ENCODE measurements at places on chromosomes 3 and 15. TPM values are rescaled to one million over a fixed set of nuclear protein-coding genes. Genes with fewer than 3 reads are reported as not detected.

DNA sequence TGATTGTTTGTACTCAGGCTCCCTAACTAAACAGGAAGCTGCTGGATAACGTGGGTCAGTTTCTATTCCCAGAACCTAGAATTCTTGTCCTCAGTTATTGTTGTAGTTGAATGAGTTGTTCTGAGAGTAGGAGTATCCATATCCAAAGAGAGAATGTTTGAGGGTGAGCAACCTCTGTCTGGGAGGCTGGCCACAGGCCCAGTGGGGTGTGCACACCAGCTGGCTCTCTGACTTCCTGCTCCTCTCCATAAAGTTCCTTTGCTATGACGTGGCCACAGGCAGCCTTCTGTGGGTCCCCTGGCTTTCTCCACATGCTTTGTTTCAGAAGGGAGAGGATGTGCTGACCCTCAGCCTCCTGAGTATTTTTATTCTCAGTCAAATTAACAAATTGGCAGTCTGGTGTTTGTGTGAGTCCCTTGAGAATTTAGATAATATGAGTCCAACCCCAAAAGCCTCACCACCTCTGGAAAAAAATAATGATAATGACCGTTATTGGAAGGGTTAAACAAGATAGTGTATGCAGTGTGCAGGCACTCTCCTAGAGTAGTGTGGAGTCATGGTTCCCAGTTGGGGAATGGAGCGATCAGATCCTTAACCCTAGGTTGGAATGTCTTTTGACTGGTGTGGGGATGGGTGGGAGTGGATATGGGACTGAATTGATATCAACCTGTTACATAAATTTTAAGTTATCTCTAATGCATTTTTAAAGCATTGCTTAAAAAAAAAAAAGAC, 47.6 kb upstream of the MED12L start:
- DNase-seq = peak; percentile 3

Gene WDR93
- 1.5 TPM for total RNA-seq

Gene ACTRT3
- 0.81 TPM for total RNA-seq

DNA sequence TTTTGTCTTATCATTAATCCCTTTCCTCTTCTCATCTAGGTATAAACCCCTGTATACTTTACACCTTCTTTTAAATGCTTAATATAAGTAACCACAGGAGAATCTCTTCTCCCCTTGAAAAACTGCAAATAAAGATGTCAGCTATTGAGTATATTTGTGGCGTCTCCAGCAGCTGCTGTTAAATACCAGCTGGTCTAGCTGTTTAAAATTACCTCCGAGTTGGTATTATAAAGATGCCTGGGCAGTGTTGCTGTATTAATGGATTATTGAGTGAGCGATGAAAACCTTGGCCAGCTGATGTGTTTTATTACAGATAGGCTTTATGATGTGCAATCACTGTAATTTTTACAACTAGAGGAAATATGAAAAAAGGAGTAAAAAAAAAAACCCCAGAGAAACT, 388.1 kb downstream of the TBC1D5 start:
- DNase-seq = no peak

- peak; percentile 68 for DNase-seq
These were observed 140.4 kb upstream of the CGNL1 start for GRCh38 chr15:57235873-57236272.

Gene SPINK8
- not detected for total RNA-seq

DNA sequence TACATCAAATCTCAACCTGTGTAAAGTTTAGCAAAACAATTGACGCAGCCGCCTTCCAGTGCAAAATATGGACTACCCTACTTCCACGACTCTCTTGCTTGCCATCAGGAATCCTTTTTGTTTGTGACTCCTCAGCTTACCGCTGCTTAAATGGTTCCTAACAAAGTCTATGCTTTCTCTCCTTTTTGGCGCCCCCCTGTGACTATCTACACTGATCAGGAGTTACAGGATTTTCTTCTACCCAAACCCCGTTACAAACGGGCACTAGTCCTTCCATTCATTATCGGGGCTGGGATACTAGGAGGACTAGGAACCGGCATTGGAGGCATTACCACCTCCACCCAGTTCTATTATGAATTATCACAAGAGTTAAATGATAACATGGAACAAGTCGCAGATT, 184.0 kb downstream of the IGSF11 start:
- no peak for DNase-seq

Gene YEATS2
- total RNA-seq = 24.5 TPM

- DNase-seq = no peak
These were observed 151.7 kb downstream of the MCTP2 start for GRCh38 chr15:94383041-94383440.

Gene DUOX2
- not detected for total RNA-seq

Gene A4GNT
- not detected for total RNA-seq

GRCh38 chr3:7062714-7063113, 201.8 kb downstream of the GRM7 start:
- DNase-seq = no peak

Gene ARGFX
- total RNA-seq = not detected

Gene PLSCR5
- total RNA-seq = not detected
